ENCODE measurements at places on chromosomes 1 and 21.
A peak's percentile ranks its signal among the peaks of the same experiment; 100 is the strongest.

DNA sequence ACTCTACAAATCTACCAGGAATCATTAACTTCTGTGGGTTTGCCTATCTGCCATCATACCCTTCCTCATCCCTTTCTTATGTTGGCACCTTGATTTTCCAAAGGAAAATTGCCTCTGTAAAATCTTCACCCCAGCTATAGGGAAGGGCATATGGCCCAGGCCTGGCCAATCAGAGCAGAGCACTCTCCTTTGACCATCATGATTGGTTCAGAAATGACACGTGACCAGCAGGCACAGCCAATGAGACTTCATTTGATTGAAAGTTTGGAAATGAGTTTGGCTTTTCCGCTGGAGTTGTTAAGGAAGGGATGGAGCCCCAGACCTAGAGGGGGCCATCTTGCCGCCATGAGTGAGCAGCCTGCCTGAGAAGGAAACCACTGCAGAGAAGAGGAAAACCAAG lies 35.1 kb upstream of the IFFO2 start:
- no peak for DNase-seq

DNA sequence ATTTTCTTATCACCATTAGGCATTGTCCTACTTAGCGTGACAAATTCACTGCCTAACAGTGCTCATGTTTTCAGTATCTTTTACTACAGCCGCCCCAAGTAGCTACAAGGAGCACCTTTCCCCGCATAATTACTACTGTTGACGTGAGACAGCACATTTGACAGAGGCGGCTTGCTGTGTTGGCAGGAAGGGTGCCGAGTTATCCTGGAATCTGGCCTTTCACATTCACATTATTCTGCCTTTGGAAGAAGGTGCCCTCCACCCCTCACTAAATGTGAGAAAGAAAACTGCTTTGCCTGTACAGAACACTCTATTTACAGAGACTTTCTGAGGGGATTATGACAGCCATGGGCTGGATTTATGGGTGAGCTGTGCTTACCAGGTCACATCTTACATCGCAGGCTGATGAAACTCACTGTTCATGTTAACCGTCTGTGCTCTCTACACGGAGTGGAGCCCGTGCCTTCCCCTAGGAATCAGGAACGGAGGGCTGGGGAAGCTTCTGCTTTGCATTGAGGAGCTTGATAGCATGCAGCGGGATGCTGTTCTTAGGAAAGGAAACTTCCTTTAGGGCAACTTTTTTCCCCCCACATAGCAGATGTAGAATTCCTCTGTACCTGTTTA lies 148.0 kb upstream of the ZRANB2 start:
- no peak for DNase-seq

GRCh38 chr1:78060857-78061563 lies 15.2 kb downstream of the GIPC2 start:
- no peak for DNase-seq

GRCh38 chr1:162319493-162320175 lies 57.0 kb downstream of the SPATA46 start:
- DNase-seq = no peak

GRCh38 chr1:32125313-32125712 lies 17.5 kb downstream of the KPNA6 start:
- no peak for DNase-seq

DNA sequence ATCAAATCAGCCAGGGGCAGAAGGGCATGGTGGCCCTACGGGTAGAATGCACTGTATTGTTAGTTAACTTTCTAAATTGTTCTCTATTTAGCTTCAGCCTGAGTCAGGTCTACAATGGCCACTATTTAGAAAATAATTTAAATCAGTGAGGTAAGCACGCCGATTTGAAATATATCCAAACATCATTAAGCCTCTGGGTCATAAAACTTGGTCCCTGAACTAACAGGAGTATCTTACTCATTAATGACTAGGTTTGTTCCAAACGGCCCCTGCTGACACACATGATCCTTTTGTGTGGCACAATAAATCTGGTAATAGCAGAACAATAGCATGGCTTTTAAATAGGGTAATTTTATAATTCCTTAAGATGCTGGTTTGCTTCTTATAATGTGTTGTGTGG lies 48.4 kb downstream of the STX6 start:
- DNase-seq = no peak

- DNase-seq = no peak
Measured at GRCh38 chr1:24584171-24584647, 28.3 kb downstream of the NCMAP start.

GRCh38 chr21:35652872-35653271 lies 407.5 kb downstream of the SETD4 start:
- DNase-seq = no peak

DNA sequence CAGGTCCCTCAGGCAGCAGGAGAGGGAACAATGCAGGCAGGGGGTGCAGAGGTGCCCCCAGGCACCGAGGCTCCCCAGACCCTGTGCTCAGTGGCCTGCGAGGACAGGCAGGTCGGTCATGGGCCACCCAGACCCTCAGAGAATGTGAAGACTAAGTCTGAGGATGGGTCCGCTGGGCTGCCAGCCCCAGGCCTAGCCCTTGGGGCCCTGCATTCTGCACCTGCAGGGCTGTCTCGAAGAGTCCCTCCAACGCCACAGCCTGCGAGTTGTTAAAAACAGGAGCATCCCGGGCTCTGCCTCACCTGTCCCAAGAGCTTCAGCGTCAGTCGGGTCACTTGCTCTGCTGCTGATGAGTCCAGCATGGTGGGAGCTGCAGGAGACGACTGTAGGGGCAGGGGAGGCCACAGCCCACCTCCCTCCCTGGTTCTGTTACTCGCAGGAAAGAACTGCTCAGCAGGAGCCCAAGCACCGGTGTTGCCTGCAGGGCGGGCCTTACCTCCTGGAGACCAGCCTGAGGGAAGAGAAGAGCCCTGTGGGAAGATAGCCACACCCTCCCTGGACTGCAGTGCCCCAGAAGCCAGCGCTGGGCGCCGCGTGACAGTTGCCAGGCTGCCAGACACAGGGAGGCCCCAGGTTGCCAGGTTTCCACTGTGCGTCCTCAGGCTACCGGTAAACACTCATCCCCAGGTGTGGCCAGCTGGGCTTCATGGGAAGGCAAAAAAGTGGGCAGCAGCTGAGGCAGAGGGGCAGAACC lies 5.8 kb downstream of the C21orf58 start:
- DNase-seq = no peak

GRCh38 chr1:53835491-53835890 lies 2.6 kb downstream of the NDC1 start:
- DNase-seq = no peak

DNA sequence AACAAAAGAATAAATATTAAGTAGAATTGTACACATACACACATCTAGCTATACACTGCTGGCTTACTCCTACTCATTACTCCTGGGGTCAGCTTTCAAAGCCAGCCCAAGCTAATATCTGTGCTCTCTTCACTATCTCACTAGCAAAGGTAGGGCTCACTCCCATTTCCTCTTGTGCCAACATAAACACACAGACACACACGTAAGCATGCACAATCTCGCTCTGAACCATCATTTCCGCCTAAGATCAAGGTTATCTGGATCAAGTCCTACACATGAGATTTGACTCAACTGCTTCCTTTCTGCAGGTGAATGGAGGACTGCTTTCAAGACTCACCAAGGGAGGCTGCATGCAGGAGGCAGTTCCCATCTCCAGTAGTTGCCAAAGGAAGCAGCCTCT lies 28.8 kb upstream of the MTMR11 start:
- DNase-seq = no peak

GRCh38 chr1:158203693-158204457 lies 23.2 kb downstream of the CD1D start:
- DNase-seq = peak; percentile 17

- no peak for DNase-seq
Measured at GRCh38 chr1:117289316-117289870, 77.9 kb upstream of the MAN1A2 start.

All from NCI-H1436 (cell line).